Mucosa of descending colon (tissue), 3 donors: ENCODE measurements at places on chromosomes 7 and 10.

- DNase-seq: no peak
Measured at GRCh38 chr7:138006106-138006505, 4.2 kb upstream of the CREB3L2 start.

- DNase-seq: no peak
Measured at GRCh38 chr7:48759431-48760080, 164.8 kb upstream of the CDC14C start.

DNA sequence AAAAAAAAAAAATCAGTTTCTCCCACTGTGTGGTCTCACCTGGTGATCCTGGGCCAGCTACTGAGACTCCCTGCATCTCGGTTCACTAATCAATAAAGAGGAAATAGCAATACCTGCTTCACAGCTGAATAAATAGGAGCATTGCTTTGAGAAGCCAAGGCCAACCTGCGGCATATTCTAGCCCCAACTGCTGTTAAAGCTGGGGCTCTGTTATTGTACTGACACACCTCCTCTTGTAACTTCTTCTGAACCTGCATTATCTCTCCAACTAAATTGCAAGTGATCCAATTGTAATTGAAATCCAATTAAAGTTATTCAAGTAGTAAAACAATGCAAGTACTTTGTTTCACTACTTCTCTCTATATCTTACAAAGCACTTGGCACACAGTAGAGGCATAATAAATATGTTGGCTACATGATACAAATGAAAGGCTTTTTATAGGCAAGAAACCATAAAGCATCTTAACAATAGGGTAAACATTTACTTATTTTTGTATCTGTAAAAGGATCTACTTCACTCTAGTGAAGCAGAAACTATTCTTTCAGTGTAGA is 38.4 kb downstream of the AMPH start:
- no peak for DNase-seq

- no peak for DNase-seq
Measured at GRCh38 chr7:156629873-156630272, 10.7 kb upstream of the RNF32 start.

DNA sequence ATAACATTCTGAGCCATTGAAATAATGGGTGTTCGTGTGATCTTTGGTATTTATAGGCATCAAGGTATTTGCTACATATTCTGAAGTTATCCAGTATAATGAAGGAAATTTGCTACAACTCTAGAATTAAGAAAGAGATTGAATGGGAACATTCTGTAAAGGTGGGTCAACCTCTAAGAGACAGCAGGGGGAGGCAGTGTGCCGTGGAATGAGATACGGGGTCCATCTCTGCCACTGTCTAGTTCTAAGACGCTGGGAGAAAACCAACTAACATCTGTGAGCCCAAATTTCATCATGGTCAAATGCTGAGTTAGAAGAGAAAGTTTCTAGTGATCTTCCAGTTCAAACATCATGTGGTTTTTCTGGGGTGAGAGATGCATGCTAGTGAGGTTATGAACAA is 368.9 kb downstream of the SORCS1 start:
- DNase-seq: no peak
